ENCODE measurements at places on chromosomes 16 and 17. TPM values are rescaled to one million over a fixed set of nuclear protein-coding genes. Genes with fewer than 3 reads are reported as not detected.

- DNase-seq, result peak; percentile 92
These were observed 11.5 kb downstream of the CCL16 start for GRCh38 chr17:35969558-35970380.

DNA sequence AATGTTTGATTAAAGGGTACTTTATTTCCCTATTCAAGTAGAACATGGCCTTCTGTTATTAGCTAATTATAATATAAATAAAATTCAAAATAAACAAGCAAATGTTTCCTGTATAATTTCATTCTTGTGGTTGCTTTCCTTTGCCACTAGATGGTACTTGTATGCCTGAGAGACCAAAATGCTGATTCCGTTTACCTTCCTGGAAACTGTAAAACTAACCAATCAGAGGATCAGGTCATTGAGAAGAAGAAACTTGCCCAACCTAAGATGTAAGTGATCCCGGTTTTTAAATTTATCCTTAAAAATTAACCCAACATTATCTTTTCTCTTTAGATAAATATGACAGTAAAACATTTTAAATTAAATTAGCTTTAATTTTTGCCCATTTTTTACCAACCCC, 8.1 kb upstream of the ABCA5 start:
- no peak for DNase-seq

DNA sequence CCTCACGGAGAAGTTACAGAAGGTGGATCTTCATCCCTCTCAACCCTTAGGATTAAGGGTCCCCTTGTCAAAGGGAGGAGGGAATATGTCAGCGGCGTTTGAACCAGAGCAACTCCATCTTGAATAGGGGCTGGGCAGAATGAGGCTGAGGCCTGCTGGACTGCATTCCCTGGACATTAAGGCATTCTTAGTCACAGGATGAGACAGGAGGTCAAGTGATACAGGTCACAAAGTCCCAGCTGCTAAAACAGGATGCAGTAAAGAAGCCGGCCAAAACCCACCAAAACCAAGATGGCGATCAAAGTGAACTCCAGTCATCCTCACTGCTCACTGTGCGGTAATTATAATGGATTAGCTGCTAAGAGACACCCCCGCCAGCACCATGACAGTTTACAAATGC, 36.7 kb downstream of the RBFOX3 start:
- DNase-seq, result no peak

- no peak for DNase-seq
These were observed 125.9 kb downstream of the MAP2K6 start for GRCh38 chr17:69540356-69540755.

GRCh38 chr16:78290872-78291591, 191.6 kb downstream of the WWOX start:
- DNase-seq, result no peak

DNA sequence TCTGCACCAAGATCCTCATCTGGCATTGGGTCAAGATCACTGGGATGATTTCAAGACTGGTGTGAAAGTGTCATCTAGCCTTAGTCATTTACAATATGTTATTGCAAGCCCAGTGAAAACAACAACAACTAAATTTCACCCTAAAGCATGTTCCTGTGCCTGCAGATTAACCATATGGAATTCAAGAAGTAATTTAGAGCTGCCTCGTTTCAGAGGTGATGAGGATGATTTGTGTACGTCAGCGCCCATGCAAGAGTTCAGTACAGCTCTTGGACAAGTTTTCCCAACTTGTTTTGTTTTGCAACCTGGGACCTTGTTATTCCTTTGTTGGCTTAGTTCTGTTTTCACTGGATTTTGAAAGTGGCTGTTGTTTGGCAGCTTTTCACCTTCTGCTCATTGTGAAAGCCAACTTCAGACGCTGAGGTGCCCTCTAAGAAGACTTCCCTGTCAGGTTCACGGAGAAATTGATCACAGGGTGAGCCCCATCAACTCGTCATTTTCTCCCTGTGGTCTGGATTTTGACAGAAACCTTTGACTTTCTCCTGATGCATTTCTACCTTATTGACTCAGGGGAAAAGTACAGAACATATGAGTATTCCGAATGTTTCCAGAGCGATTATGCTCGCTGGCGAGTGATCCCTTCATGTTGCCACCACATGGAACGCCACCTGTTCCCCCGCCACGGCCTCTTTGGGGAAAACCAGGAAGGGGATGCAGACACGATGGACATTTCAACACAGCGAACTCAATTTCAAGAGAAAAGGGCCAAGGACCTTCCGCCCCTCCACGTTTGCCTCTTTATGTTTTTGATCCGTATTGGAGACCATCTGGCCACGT, 85.6 kb downstream of the FOXL1 start:
- DNase-seq, result no peak

- DNase-seq, result no peak
These were observed 7.1 kb upstream of the CPSF4L start for GRCh38 chr17:73268582-73269328.

DNA sequence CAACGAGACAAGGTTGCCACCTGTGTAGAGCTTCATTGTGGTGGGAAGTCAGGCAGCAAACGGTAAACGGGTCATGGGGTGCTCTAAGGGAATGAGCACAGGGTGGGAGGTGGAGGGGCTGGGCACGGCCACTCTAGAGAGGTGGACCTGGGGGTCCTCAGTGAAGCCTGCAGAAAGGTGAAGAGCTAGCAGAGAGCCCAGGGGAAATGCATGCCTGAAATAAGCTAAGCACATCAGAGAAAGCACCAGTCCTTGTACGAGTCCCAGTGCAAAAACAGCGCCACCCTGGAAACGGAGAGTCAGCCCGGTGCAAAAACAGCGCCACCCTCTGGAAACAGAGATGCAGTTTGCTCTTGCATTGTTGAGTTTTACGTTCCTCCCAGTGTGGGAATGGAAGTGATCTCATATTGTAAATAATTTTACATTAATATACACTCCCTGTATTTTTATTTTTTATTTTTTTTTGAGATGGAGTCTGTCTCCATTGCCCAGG, 65.0 kb downstream of the TBC1D16 start:
- peak; percentile 68 for DNase-seq

GRCh38 chr16:78001451-78002025, 20.8 kb upstream of the CLEC3A start:
- DNase-seq, result no peak

- no peak for DNase-seq
These were observed 26.8 kb upstream of the FBXO47 start for GRCh38 chr17:38994026-38994425.

- no peak for DNase-seq
These were observed 31.3 kb downstream of the ZC3H18 start for GRCh38 chr16:88601313-88602036.

DNA sequence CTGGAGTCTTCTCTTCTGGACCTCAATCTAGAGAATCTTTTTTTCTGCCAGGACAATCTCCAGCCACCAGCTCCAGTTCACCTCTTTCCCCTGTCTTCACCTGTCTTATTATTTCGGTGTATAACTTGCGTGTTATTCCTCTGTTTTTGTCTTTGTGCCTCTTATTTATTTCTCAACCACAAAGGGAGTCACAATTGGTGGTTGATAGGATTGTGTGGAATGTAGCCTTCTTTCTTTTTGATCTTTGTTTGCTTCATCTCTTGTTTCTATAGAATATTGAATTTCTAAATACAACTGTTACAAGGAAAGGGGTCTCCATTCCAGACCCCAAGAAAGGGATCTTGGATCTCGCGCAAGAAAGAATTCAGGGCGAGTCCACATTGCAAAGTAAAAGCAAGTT, 35.9 kb upstream of the HAS3 start:
- no peak for DNase-seq

DNA sequence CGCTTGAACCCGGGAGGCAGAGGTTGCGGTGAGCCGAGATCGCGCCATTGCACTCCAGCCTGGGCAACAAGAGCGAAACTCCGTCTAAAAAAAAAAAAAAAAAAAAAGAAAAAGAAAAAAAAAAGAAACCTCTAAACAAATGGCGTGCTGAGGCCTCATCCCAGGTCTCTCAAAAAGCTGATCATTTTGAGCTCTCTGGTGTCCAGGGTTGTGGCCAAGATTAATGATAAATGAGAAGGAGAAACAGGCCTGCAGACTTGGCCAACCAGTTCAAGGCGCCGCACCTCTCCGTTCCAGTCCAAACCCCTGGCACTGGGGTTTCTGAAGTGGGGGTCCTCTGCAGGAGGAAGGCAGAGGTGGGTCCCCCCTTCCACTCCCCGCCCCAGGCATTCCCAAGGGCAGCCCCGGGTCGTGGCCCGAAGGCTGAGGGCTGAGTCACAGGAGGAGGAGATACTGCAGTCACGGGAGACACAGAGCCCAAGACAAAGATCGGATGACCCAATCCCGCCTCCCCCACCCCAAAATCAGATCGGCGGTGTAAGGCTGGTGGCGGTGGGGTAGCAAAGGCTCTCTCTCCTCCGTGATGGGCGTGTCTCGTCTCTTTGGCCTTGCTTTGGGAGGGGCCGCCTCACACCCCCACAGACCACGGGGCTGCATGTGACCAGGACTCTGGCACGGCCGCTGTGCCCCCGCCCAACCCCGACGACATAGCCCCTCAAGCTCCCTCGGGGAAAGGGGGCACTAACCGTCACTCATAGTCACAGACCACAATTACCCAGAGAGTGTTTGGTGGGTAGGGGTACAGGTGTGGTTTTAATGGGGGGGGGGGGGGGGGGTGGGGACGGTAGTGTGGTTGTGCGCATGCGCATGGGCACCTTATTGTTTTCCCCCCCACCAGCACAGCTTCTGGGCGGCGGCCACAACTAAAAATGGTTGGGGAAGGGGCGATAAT, 1.1 kb downstream of the VAT1 start:
- peak; percentile 67 for DNase-seq

DNA sequence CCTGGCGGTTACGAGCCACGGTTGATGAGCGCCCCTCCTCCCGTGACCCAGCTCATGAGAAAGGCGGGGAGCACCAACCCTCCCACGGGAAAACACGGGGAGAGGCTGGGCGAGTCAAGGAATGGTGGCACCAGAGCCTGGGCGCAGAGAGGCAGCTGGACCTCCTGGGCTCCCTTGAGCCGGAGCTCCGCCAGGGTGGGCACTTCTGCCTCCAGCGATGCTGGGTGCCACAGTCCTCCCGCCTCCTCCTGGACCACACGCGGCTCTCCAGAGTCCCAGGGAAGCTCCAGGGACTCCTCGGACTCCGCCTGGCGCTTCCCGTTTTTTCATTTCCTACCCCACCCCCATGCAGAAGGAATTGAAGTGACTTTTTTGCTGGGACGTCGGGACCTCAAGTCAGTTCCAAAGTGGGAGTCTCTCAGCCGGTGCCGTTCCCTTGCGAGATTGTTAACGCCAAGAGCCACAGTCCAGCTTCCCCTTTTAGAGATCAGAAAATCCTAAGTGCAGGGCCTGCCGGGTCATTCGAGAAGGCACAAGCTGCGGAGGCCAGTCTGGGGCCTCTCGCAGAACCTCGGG, 6.6 kb upstream of the CBX8 start:
- DNase-seq, result no peak

DNA sequence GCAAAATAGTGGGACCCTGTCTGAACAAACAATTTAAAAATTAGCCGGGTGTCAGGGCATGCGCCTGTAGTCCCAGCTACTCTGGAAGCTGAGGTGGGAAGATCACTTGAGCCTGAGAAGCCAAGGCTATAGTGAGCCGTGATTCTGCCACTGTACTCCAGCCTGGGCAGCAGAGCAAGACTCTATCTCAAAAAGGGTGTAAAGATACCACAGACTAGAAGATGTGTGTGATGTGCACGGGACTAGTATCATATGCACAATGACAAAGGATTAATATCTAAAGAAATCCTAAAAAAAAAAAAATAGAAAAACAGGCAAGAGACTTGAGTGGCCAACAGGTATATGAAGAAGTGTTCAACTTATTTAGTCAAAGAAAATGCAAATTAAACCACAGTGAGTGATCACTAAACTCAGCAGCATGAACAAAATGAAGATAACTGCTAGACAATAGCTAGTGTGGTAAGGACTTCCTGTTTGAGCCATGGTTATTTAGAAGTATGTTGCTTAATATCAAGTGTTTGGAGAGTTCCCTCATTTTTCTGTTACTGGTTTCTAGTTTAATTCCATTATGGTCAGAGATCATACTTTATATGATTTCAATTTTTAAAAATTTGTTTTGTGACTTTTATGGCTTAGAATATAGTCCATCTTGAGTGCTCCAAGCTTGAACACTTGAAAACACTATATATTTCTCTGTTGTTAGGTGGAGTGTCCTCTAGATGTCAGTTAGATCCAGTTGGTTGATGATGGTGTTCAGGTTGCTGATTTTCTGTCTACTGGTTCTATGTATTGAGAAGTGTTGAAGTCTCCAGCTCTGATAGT, 14.7 kb upstream of the SLX4 start:
- DNase-seq, result no peak

- no peak for DNase-seq
These were observed 25.4 kb upstream of the KRT20 start for GRCh38 chr17:40910441-40910841.

- DNase-seq, result no peak
These were observed 148.5 kb upstream of the PLCG2 start for GRCh38 chr16:81630635-81631031.

DNA sequence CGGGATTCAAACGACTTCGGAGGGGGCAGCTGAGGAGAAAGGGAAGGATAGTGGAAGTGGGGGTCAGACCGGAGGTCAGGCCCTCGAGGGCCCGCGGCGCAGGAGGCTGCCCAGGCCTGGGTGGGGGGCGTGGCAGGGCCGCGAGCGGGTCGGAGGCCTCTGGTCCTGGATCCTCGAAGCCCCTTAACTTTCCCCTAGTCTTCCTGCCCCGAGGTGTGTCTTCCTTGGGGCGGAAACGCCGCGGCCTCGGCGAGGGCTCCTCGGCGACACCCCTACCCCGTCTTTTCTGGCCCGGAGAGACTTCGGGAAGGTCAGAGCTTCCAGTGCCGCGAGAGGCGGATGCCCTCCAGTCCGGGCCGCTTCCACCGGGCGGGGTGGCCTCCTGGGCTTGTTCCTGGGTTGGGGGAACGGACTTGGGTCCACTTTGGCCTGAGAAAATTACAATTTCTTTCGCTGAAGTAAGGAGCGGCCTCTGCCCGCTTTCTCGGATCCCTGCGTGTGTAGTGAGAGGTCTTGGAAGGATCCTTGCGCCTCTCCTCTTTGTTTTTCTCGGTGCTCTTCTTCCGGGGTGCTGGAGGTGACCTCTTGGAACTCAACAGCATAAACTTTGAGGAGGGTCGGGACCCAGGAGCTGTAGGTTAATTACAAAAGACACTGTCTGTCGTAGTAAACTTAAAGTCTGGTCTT, 491 bp downstream of the IST1 start:
- no peak for DNase-seq

DNA sequence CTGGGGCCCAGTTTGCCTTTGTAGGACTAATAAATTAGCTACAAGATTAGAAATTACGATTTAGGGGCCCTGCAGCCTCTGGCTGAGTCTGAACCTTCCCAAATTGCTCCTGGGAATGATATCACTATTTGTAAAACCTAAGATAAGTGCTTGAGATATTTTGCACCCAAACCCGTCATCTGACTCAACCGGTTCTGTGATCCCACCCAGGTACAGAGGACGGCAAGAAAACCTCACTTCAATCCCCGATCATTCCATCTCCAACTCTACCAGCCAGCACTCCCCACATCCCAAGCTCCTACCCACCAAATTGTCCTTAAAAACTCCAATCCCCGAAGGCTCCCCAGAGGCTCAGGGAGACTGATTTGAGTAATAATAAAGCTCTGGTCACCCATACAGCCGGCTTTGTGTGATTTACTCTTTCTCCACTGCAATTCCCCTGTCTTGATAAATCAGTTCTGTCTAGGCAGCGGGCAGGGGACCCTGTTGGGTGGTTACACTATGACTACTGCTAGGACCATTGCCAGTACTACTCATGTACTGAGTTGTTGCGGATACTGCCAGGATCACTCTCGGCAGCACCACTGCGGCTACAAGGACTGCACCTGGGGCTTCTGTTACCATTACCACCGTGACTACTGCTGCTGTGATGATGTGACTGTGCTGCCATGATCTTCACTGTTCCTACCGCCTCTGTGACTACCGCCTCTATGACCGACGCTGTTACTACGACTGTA, 73.1 kb downstream of the IRF8 start:
- DNase-seq, result no peak

The RNU2-1 gene
- 5,500 TPM for total RNA-seq

The EFNB3 gene
- total RNA-seq, result not detected

The ANKFN1 gene
- total RNA-seq, result not detected

The CHST4 gene
- not detected for total RNA-seq
